ENCODE measurements at places on chromosomes 4 and X.

DNA sequence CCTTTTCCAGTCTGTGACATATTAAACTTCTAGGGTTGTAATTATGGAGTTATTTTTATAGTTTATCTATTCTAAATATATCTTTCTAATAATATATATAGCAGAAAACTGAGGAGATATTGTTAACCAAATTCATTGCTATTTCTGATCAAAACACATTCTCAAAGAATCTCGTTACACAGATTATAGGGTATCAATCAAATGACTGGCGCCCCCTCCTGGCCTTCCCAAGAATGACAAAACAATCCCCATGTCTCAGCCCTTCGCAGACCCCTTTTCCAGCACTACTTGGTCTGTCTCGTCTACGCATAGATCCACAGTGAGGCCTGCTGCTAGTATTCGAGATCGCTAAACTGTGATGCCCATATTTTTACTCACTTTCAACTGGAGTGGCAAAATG lies 209.3 kb downstream of the GPC3 start:
- peak; percentile 21 for DNase-seq

DNA sequence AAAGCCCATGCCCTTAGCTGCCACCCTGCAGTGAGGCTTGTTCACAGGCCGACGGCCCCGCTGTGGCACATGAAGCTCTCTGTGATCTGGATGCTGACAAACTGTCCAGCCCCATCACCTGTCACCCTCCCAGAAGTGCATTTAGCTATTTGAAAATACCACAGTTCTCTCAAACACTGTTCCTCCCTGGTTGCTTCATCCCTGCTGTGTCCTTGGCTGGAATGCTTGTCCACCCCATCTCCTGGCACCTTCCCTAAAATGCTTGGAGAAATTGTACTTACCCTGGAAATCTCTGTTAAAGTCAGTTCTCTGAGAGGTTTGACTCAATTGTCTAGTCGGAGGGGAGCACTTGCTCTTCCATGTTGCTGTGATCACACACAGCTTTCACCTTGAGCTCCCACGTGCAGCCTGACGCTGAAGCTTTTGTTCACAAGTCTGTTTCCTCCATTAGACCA lies 10.1 kb downstream of the SYNPO2 start:
- no peak for DNase-seq

DNA sequence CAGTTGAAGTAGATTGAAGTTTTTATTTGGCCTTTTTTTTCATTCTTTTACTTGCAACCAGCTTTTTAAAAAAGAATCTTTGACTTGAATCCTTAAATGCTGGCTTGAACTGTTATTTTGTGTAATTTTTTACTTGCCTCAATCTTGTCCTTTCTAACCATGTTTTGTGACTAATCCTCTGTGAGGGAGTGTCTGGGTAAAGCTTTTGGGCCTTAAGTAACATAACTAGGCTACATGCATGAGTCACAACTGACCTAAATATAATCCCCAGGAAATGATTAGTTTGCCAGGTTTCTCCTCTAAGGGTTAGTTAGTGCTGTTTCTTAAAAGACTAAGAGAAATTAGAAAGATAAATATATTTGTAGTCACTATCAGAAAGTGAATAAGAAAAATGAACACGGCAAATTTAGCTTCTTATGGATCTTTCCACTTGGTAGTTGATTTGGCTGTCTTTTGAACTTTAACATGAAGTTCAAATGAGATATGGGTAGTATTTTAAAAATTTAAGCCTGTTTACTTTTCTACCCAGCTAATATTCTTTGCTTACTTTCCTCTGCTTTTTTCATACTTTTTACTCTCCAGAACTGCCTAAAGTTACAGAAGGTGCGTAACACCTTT lies 13.0 kb downstream of the EXOC1 start:
- DNase-seq = peak; percentile 32

DNA sequence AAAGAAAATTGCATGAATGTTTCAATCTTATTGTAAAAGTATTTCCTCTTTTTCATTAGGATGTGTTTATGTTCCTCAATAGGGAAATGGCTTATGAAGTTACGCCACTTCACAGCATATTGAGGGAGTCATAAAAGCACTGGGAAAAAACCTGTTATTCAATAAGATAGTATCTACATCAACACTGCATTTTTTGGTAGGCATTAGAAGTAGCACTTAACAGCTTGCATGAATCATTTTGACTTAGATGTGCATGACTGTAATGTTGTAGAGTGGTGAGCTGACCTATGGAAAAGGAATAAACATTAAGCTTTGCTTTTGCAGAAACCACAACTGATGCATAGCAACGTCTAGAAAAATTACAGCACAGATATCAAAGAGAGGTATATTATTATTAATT lies 111.2 kb upstream of the GRXCR1 start:
- DNase-seq = no peak

DNA sequence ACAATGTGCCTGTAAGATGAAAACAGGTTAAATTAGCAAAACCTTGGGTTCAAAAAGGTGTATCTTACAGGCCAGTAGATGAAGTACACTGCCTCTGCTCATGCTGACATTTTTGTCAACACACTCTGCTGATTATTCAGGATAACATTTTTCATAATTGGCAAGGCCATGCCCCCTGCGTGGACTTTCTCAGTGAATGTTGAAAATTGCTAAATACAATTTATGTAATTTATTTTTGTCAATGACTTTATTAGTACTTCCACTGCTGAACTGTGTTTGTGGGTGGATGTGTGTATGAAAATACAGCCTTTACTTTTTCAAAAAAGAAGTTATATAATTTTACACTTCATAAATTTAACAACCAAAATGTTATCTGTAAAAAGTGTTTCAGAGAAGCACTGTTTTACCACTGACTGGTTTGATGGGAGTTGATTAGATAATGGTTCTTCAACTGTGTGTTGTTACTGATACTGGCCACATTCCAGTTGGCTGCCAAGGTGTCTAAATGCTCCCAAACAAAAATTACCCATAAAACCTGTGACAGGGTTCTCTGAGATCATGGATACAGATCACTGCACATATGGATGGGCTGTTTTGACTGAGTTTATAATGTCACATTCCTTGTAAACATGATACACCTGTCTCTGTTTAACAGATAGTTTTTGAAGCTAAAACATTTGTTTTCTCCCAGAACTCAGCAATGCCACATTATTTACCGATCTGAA lies 151.9 kb upstream of the SLC7A11 start:
- DNase-seq = no peak

DNA sequence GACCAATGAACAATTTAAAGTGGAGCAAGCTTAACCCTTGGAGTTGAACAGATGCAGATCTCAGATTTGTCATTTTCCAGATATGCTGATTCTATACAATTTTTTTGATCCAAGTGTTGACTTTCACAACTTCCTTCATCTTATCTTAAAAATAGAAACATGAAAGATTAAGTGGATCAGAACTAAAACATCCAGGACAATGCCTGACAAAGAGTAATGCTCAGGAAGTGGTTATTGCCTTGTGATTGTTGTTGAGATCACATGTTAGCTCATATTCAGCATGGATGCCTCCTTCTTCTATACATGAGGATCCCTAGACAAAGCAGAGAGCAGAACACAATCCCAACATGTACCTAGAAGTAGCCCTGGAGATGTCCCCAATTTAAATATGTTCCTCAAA lies 160.9 kb downstream of the PPARGC1A start:
- DNase-seq = no peak

DNA sequence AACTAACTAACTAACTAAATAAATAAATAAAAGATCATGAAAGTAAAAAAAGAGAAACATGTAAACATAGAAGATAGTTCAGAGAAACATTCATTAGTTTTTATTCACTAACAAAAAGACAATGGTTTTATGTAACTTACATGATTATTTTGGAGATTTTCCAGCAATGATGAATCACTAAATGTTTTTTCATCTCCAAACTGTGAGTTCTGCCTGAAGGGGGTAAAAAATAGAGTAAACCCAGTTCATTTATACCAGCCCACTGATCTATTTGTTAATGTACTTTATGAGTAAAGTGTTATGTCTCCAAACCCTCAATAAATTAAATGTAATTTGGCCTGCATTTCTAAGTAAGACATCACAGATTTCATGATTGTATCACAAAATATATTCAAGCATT lies 101.1 kb downstream of the ATP8A1 start:
- no peak for DNase-seq

DNA sequence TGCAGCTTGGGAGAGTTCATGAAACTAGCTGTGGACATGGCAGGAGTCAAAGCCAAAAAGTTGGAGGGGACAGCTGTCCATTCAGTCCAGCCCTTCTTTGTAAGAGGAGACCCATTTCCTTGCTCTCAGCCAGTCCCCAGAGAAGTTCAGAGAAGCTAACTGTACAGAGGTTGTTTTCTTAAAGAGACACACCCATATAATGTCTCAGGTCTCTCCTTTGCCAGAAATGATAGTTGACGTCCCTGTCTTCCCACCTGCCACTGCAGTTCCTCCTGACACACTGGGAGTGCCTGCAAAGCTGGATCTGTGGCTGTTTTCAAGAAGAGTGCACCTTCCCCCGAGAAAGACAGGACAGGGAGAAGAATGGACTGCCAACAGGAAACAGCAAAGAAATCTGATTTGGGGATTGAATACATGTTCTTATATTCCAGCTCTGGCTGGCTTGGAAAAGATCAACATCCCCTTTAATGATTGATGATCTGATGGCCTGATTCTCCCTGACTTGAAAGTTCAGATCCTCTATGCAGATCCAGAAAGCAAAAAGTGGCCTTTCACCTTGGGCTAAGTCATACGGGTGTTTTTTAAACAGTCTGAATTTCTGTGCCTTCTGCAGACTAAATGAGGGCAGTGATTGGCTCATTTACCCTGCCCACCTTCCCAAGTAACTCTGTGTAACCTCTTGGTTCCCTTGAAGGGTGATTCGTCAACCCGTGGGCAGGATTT lies 87.2 kb downstream of the MAOA start:
- no peak for DNase-seq

DNA sequence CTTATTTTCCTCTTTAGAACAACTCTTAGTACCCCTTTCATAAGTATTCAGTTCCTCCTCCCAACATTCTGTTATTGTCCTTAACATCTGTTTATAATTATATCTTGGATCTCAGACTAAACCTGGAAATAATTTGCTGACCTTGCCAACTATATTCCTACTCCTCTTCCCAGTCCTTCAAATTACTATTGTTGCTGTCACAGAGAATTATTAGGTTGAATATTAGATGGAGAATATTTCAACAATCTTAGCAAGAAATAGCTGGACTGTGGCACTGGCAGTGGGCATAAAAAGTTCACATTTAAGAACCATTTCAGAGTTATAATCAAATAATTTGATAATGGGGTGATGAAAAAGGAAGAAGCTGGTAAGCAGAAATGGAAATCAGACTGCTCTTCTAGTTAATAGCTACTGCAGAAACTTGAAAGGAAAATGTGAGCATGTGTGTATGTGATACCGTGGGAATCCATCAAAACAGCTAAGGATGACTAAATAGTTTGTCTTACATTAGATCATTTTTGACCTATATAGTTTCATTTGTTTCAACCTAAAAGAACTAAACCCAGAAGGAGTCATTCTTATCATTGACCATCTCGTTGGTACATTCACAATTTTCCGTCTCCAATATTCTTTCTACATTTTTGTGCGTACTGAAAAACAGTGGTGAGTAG lies 43.3 kb upstream of the PRDM8 start:
- DNase-seq = no peak

- no peak for DNase-seq
Observed at GRCh38 chr4:150280081-150280895, 202.0 kb downstream of the DCLK2 start.

- DNase-seq = no peak
Observed at GRCh38 chr4:48356355-48356754, 15.0 kb downstream of the SLAIN2 start.

DNA sequence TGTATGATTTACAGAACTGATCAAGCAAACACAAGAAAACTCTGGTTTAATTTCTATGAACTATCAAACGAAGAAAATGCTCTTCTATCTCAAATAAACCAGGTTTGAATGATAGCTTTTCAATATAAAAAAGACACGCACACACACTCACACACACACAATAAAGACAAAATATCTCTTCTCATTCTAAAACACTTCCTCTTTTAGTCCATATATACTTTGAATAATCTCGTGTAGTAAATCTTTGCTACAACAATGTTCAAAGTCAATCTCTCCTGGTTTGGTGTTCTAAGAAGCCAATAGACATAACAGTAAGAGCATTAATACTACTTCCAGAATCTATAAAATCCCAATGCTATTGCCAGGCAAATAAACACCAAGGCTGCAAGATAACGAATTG lies 13.3 kb downstream of the CXCL2 start:
- DNase-seq = no peak

DNA sequence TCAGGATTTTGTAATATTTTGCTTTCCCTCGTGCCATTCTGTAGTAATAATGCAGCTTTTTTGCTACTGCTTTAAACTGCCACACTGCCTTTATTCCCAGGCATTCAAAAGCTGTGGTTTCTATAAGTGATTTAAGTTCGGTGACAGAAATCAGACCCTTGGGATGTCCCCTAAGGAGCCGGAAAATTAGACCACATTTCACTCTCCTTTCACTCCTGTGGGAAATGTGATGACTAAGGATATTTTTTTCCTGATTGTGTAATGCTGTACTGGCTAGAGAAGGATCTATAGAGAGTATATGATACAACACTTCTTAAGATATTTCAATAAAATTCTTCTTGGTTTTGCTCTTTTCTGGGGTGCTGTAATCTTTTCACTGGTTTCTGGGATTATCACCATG lies 24.4 kb downstream of the UGT2A3 start:
- no peak for DNase-seq
